HFF-Myc (cell line): ENCODE measurements at places on chromosomes 6 and 20.

- peak; percentile 9 for DNase-seq
These were observed 105.5 kb downstream of the PDSS2 start for GRCh38 chr6:107353773-107354382.

DNA sequence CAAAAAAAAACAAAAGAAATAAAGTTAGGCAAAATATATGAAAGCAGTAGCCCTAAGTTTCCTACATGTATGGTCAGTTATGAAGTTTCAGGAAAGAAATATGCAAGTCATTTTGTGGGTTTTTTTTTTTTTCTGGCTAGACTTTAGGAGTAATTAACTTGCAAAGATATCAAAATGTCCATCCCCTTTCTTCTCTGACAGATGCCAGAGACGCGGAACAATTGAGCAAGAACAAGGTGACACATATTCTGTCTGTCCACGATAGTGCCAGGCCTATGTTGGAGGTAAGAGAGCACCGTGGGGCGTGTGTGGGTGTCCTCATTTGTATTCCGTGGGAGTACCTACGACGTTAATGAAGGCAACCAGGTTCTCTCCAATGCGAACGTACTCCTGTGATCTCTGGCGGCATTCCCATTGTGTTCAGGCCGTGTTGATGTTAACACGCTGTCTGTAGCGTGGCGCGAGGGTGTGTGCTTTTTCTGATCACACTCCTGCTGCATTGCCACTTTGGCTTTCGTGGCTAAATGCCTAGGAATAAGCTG is 19.5 kb downstream of the DUSP22 start:
- DNase-seq: no peak

- peak; percentile 26 for DNase-seq
These were observed 1.2 kb downstream of the ARFGAP1 start for GRCh38 chr20:63273635-63274380.

DNA sequence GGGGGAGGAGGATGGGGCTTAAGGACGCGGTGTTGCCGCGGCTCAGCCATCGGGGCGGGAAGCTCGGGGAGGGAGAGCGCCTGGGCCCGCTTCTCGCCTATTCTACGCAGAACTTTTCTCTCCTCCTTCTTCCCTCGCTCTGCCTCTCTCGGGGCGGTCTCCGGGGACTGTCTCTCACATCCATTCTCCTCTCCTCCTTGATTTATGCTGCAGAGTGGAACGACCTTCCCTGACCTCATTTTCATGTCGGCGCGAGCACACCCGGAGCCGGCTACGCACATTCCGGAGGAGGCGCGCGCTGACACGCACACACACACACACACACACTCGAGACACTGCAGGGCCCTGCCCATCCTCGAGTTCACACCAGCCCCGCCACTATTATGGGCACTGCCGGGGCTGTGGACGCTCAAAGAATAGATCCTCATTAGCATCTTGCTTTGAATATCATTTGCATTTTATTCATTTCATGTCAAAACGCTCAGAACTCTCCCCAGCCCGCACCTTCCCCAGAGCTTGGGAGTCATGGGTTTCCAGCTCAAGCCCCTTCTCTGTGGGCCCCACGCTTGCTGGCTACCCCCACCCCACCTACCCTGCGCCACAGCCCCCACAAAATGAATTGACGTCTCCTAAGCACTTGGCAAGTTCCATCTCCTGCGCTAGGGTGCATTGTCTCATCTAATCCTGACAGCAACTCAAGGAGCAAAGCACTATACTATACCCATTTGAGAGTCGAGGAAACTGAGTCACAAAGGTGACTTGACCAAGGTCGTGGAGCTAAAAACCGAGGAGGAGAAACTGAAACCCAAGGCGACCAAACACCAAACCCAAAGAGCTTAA is 36.8 kb downstream of the NCR2 start:
- DNase-seq: no peak

DNA sequence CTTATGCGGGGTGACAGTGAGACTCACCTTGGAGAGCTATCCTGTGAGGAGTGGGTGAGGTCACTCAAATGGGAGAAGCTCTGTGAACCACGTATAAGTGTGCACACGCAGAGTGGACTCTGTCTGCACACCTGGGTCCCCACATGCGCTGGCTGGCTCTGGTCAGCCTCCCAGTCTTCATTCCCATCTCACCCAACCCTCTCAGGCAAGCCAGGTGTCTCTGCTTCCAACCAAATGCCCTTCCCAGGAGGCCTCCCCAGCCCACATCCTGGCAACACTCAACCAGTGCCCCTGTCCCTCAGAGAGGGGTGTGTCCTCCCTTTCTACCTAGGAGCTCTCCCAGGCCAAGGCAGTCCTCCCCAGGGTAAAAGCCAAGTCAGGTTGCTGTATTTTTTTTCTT is 8.0 kb upstream of the PI16 start:
- DNase-seq: no peak

GRCh38 chr20:63315240-63315689 is 22.3 kb downstream of the COL20A1 start:
- DNase-seq: no peak

DNA sequence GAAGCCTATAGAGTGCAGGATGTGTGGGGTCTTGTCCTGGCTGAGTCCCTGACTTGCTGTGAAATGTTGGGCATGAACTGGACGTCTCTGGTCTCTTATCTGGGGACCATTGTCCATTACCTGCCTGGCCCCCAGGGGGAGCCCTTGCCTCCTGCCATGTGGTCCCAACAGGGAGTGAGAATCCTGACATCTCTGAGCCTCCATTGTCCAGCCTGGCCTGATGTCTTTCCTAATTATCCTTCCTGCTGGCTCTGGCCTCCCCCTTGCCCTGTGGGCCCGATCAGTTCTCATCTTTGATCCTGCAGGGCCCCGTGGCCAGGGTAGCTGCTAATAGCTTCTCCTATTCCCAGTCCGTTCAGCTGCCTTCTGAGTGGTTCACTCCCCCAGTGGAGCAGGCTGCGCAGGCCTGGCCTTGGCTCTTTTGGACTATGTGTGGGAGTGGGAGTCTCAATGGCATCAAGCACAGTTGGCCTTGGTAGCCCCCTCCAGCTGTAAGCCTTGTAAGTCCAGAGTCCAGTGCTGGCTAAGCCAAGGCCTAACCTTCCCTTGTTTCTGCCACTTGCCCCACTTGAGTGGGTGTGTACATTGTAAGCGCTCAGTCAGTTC is 77.9 kb upstream of the RALY start:
- DNase-seq: no peak

- no peak for DNase-seq
These were observed 14.9 kb upstream of the MDFI start for GRCh38 chr6:41623330-41623729.

DNA sequence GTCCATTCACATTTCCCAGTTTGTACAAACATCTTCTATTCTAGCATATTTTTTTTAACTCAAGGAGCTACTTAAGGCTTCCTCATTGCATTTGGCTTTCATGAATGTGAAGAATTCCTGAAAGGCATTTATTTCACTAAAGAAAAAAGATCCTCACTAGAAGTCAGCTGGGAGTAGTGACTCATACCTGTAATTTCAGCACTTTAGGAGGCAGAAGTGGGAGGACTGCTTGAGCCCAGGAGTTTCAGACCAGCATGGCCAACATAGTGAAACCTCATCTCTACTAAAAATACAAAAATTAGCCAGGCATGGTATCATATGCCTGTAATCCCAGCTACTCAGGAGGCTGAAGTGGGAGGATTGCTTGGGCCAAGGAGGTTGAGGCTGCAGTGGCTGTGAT is 30.9 kb upstream of the XRN2 start:
- no peak for DNase-seq

- DNase-seq: peak; percentile 93
These were observed 64.1 kb downstream of the FAM50B start for GRCh38 chr6:3913077-3913957.

GRCh38 chr6:1311400-1312202 is at the start of gene FOXQ1:
TSS of gene FOXQ1 (plus strand) at chr6:1312098. CDS start at chr6:1312705, 607 bp downstream.
- DNase-seq: no peak

DNA sequence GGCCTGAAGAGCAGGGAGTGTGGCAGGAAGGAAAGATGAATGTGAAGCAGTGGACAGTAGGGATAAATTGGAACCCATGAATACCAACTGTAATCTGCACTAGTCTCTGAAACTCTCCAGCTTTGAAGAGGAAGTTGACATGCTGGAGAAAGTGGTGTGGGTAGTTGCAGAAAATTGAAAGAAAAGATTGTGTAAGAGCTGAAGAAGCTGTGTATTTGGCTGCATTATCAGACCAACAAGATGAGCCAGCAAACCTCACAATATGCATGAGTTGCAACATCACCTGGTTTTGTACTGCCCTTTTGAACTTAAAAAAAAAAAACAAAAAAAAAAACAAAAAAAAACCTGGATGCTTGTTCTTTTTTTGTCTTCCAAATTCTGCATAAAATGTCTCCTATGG is 921.9 kb upstream of the EYS start:
- no peak for DNase-seq

DNA sequence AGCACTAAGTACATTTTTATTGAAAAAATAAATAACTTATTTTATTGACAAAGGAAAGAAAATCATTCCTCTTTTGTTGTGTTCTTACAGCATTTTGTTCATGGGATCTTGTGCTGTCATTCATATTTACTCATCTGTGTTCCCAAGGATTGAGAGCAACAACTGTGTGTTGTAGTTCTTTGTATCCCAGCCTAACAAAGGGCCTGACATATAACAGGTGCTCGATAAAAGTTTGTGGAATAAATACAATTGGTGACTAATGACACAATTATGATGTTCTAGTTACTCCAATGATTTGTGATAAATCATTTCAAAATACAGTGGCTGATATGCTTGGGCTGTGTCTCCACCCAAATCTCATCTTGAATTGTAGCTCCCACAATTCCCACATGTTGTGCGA is 7.9 kb upstream of the OGFRL1 start:
- DNase-seq: no peak

GRCh38 chr20:1190847-1191246 is 6.1 kb upstream of the TMEM74B start:
- DNase-seq: no peak

- DNase-seq: no peak
These were observed 175.1 kb downstream of the PDE10A start for GRCh38 chr6:165487950-165488349.

- no peak for DNase-seq
These were observed 993 bp upstream of the NCOA7 start for GRCh38 chr6:125789576-125790357.

- DNase-seq: no peak
These were observed 17.7 kb downstream of the TPBG start for GRCh38 chr6:82381278-82381677.

DNA sequence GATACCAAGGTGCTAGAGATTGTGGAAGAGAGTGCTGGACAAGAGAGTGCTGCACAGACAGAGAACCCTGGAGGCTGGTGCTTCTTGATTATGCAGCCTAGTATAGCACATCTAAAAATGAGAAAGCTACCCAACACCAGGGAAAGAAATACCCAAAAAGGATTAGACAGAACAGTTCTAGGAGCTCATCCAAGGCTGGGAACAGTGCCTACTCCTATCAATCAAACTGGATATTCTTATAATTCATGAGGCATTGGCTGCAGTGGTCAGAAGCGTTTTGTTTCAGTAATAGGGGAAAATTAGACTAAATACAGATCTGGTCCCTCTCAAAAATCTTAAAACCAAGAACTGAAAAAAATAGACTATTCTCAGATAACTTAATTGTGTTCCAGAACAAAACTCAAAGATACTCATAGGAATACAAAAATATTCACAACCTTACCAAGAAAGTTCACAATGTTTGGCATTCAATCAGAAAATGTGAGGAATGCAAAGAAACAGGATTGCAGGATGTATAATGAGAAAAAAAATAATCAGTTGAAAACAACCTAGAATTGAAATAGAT is 222.9 kb downstream of the EPHA7 start:
- no peak for DNase-seq

- no peak for DNase-seq
These were observed 318.0 kb downstream of the RFPL4B start for GRCh38 chr6:112665114-112665513.

- no peak for DNase-seq
These were observed 393.1 kb downstream of the FRK start for GRCh38 chr6:115667478-115668026.

- DNase-seq: no peak
These were observed 131.6 kb upstream of the NEDD9 start for GRCh38 chr6:11363881-11364576.

DNA sequence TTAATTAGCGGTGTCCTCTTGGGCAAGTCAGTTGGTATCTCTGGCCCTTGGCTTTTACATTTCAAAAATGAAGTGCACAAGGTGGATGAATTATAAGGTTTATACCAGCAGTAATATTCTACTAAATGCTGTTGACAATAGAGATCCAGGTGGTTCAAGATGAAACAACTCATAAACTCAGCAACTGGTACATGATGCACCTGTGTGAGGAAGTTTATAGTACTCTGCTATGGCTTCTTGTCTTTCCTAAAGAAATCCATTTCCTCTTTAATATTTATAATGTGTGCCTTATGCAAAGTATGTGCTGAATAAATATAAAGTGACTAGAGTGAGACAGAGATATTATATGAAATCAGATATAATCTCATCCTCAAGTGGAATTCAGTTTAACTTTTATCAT is 48.5 kb downstream of the ADGRG6 start:
- DNase-seq: no peak

GRCh38 chr6:147986846-147987245 is 355.8 kb upstream of the SASH1 start:
- no peak for DNase-seq

DNA sequence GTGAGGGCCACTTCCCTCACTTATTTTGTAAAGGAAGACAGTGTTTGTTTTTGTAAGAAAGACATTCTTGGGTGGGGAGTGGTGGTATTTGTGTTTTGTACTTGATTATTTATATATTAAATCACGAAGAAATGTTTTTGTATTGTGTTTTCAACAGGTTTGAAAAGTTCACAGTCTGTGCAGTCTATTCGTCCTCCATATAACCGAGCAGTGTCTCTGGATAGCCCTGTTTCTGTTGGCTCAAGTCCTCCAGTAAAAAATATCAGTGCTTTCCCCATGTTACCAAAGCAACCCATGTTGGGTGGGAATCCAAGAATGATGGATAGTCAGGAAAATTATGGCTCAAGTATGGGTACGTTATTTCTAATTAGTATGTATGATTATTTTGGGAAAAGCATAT is 137.2 kb downstream of the NCOA3 start:
- DNase-seq: no peak

DNA sequence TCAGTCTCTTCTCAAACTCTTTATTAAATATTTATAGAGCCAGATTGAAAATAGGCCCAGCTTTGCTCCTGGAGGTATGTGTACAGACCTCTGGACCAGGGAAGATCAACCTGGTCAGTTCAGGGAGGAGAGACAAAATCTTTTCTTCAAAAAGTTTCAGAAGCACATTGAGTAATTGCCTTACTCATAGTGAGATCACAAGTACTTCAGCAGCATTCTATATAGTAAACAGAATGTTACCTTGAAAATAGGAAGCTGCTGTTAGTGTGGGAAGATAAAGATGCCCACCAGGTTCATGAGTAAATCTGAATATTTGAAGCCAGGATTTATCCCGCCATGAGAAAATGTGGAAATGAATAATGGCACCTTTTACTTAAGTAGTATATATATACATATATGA is 665.9 kb upstream of the CITED2 start:
- DNase-seq: no peak

- DNase-seq: no peak
These were observed 3.7 kb upstream of the MMP9 start for GRCh38 chr20:46004889-46005473.

DNA sequence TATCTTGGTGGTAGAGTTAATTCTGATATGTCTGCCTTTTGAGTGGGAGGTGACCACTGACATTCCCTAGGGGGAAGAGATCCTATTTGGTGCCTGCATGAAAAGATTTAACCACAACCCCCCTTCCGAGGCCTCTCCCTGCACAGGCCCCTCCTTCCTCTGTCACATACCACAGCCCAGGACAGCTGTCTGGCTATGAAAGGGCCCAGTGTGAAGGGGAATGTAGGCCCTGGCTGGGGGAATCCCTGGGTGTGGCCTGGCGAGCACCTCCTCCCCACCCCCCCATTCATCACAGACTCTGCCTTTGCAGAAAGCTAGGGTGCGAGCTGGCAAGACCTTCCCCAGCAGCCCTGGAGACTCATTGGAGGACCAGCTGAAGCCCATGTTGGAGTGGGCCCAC is 27.4 kb upstream of the MAPRE1 start:
- no peak for DNase-seq
